ENCODE measurements at places on chromosomes 1 and 21.

DNA sequence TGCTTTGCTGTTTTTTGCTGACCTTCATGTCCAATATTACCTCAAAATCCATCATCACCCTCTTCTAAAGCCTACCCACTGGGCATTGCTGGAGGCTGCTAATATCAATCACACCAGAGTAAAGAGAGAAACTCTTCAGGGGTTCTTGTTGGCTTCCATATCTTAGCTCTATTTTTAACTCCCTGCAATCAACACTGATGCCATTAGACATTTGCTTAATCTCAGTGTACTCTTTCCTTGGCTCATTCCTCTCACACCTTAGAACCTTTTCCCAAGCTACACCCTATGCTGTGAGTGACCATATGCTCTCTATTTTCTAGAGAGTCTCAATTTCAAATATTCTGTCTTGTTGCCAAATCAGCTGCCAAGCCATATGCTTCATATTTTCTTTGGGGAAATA lies 40.6 kb upstream of the RABGAP1L start:
- DNase-seq = peak; percentile 40

DNA sequence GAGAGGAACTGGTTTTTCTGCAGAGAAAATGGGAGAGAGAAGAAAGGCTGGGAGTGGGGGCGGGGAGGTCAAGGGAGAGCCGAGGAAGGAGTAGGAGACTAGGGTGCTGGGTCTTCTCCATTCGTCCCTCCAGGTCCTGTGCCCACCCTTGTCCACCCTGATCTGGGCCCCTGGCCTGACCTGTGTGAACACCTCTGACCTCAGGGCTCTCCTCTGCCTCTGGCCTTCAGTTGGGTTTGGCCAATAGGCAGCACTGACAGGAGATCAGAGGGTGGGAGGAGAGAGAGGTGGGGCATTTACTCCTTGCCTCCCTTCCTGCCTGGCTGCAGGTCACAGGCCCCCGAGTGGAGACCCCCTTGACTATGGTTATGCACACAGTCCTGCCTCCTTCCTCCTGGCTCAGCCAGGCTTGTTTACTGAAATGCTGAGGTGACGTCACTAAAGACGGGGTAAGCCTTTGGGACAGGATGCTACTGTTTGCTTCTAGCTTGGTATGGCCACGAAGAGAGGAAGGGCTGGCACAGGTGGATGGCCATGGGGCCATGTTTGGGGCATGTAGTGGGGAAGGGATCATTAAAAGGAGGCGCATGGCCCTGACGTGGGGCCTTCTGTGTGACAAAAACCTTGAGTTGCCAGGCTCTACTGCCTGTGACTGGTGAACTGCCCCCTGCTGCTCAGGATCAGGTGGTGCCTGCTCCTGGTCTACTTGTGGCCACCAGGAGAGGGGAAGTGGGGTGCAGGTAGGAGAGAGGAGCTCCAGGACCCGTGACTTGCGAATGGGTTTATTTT lies 248.7 kb upstream of the CSF3R start:
- DNase-seq = no peak

DNA sequence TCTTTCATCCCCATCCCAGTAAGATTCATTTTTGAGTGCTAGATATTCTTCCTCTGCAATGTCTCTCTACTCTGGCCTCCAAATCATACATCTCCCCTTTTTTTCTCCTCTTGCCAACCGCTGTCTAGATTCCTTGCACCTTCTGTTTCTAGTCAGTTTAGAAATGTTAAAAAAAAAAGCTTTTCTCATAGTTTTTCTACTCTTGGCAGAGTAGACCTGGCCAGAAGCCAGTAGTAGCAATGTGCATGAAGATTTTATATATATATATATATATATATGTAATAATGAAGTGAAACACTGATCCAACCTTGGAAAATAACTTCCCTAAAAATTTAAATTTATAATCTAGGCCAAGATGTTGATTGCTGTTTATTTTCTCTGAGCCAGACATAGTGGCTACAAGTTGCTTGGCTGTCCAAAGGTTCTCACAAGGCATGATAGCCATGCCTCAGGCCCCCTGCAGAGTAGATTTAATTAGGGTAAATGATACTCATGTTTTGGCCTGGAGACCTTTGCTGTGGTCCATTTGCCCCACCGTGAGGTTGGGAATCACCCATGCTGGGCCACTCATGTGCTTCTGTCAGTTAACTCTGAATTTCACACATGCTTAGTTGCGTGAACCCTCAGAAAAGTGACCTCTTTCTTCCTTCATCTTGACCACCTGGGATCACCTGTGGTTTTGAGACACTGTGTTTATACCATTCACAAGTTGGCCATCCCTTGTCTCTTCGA lies 103.4 kb upstream of the KCNE2 start:
- DNase-seq = no peak

- DNase-seq = no peak
These were observed 974.6 kb downstream of the TTLL7 start for GRCh38 chr1:83024251-83024767.

DNA sequence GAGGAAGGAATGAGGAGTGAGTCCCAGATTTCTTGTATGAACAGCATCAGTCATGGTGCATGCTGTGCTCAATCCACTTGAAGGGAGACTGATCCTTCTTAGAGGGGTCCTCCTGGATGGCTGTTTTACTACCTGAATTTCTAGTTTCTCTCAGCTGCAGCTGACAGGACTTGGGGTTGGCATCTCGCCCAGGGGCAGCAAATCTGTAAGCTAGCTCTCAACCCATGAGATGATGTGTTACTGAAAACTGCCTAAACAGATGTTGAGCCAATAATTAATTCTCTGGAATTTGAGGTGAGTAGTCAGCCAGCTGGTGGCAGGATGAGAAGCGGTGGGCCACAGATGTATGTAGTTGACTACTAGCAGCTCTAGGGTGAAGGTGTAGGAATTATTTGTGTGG lies 19.6 kb downstream of the BACH1 start:
- no peak for DNase-seq

DNA sequence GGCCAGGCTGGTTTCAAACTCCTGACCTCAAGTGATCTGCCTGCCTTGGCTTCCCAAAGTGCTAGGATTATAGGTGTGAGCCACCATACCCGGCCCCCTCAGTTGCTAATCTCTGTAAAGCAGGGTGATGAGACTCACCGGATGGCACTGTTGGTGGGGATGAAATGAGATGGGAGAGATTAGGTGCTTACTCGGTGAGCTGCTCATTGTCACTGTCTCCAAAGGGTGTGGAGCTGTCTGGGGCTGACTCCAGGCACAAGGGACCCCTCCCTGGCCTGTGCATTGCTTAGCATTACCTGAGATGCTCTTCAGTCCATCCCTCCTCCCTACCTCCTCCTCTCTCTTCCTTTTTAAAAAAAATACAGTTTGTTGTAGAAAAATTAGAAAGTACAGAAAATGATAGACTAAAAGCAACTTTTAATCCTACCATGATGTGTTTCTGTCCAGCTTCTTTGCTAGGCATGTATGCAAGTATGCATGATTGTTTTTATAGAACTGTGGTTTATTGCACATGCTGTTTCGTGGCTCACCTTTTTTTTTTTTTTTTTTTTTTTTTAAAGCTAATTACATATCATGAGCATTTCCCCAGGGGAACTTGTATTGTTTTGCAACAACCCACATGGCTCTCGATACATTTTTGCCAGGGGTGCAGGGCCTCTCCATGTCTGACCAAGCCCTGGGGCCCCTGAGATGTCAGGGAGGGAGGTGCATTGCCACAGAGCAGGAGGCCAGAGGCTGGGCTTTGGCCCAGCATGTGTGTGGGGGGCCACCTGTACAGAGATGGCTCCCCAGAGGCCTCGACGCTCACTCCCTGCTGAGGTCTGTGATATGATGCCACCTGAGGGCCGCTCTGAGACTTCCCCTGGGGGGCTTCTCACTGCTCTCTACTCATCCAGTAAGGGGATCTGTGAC lies 55.4 kb downstream of the ARHGEF10L start:
- DNase-seq = no peak

GRCh38 chr1:243495442-243496186 lies 239.8 kb downstream of the SDCCAG8 start:
- DNase-seq = peak; percentile 86

GRCh38 chr21:42653231-42654061 lies at the start of gene PDE9A:
Gene PDE9A, plus strand, starts transcription at chr21:42653621. Its CDS starts 194 bp downstream, at chr21:42653815.
- DNase-seq = peak; percentile 44

GRCh38 chr1:53558739-53559315 lies 99.6 kb downstream of the DMRTB1 start:
- DNase-seq = no peak

DNA sequence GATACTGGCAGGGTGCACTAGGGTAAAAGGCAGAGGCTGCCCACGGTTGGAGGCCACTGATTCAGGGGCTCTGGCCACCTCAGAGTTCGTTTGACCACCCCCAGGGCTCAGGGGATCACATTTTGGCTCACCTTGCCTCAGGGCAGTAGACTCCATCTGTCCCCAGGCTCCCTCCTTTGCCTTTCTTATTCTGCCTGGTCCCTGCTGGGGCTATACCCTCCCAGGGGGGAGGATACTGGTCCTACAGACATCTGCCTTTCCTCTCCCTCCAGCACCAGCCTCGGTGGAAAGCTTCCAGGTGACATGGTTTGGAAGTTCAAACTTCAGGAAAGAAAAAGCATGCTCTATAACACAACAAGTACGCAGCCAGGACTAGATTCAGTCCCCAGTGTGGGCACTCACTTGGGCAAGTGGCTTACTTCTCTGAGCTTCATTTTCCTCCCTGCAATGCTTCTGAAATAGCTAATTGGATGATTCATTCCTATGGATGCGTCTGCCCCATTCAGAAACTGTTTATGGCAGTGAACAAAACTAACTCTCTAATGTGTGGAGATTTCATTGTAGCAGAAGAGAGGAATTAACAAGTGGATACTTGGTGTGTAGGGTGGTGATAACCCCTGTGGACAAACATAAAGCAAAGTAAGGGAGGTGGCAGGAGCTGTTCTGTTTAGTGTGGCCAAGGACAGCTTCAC lies 154.8 kb downstream of the TRABD2B start:
- peak; percentile 3 for DNase-seq

DNA sequence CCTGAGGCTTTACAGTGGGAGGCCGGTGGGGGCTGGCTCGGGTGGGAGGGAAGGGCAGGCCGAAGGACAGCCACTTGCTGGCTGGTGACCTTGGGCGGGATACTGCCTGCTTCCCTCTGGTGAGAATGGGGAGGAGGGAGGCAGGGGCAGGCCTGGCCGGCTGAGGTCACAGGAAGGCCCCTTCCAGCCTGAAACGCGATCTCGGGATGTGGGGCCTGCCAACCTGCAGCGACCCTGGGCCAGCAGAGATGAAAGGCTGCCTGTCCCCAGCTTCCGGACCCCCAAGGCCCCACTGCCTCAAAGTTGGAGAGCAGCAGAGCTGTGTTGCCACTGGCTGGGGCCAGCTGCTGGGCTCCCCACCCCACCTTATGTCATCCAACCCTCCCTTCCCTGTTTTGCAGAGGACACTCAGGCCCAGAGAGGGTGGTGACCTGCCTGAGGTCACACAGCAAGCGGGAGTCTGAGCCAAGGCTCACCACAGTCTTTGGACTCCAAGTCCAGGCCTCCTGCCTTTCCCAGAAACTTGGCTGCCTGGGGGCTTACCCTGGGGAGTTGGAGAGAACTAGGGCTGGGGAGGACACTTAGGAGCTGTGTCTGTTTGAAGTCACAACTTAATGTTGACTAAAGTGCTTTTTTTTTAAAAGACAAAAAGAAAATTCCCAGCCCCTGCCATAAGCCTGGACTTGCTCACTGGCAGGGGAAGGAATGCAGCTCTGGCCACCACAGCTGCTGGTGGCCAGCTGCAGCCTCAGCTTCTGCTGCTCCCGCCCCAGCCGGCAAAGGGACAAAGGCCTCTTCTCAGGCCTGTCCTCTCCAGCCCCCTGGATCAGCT lies 14.8 kb upstream of the WASF2 start:
- peak; percentile 96 for DNase-seq

GRCh38 chr1:41427916-41428737 lies 56.4 kb downstream of the EDN2 start:
- no peak for DNase-seq

DNA sequence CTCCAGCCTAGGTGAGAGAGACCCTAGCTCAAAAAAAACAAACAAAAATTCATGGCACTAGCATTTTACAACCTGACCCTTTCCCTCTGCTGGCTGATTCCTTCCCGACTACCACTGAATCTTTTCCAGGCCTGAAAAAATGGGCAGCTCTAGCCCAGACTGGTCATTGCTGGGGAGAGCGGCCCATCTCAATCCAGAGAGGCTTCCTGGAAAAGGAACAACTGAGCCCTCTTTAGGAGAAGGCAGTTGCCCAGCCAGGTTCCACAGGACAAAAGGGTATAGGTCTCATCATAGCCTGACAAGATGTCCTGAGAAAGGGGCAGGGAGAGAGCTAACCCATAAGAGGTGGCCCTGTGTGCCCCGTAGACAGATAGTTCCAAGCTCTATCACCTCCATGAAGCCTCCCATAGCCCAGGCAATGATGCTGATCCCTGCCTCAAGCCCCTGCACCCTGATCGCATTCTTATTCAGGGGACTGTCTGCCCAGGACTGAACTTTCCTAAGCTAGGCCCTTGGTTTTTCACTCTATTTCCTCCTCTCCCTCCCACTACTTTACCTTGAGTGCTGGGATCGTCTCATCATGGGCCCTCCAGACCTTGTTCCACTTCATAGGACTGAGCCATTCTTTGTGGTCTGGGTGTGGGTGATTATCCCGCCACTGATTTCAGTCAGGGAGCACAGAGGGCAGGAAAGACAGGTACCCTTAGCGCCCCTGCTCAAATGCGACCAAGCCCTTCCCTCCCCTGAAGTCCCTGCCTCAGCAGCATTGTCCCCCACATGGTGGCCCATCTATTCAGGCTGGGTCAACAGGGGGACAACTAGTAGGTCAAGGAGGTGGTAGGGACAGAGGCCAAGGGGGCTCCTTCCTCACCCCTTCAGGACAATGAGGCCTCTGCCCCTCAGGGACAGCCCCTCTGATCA lies 18.2 kb downstream of the RHBG start:
- no peak for DNase-seq

- peak; percentile 52 for DNase-seq
These were observed 33.8 kb upstream of the CSF3R start for GRCh38 chr1:36516372-36517010.

DNA sequence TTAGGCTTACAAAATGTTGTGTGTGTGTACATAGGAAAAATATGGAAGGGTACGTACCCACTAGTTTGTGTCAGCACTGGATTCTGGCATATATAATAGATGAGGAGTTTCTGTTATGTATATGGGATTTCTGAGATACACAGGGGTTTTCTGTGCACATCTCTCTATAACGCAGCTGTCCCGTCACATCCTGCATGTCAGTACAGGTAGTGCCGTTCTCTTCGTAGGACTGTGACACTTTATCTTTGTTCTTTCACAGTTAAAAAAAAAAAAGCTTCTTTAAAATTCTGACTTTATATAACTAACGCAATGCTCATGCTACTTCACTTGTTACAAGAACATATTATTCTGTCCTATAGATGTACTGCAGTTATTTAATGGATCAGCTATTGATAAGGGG lies 42.9 kb downstream of the ADARB1 start:
- DNase-seq = no peak

DNA sequence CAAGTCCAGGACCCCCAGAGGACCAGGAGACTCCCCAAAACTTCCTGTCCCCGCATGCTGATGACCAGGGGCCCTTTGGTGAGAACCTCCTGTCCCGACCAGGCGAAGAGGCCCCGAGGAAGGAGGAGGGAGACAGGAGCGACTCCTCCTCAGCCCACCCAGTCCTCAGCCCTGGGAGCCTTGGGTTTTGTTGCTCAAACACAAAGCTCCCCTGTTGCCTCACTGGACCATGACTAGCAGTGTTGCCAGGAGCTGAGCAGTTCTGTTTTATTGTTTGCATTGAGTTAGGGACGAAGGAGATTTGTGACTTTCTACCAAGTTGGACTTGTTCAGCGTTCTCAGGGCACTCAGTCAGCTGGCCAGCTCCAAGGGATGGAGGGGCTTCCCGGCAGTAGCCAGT lies 10.0 kb downstream of the UMODL1 start:
- no peak for DNase-seq

GRCh38 chr1:183240526-183240825 lies 54.4 kb downstream of the LAMC2 start:
- DNase-seq = no peak

Measured in pons (tissue), 1 donor.